A172 (cell line): ENCODE measurements at places on chromosomes 12 and 14. TPM values are rescaled to one million over a fixed set of nuclear protein-coding genes. Genes with fewer than 3 reads are reported as not detected.

- DNase-seq: no peak
These were observed 17.9 kb upstream of the AQP2 start for GRCh38 chr12:49932533-49933130.

DNA sequence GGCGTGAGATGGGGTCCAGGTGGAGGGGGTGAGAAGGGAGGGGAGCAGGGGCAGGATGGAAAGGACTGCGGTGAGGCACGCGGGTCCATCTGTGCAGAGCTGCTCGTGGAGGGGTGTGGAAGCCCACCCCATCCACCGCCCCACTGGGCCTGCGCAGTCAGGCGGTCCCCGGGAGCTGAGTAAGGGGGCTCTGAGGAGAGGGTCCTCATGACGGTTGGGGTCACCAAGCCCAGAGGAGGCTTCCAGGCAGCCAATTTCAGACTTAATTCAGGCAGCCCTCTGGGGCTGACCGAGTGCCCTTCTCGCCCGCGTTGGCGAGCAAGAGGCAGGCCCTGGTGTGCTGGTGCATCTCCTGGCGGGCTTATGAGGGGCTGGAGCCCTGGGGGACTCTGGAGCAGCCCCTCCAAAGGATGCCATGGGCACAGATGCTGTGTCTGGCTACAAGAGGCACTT, 115.5 kb downstream of the KIF26A start:
- DNase-seq: no peak

- peak; percentile 74 for DNase-seq
These were observed 90.5 kb upstream of the TMPO start for GRCh38 chr12:98424726-98425401.

Gene LRRC9
- total RNA-seq: not detected in 2 replicates

DNA sequence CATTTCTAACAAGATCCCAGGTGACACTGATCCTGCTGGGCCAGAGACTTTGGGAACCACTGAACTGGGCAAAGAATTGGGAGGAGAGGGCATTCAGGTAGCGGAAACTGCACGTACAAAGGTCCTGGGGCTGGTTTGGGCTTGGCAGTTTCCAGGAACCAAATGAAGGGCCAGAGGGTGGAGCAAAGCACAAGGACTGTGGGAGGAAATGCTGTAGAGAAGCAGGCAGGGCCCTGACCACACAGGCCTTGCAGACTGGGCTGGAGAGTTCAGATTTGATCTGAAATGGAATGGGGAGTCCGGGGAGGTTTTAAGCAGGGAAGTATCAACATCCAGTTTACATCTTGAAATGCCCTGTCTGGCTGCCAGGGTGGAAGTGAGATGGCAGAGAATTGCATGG, 195.1 kb downstream of the PHETA1 start:
- DNase-seq: no peak

DNA sequence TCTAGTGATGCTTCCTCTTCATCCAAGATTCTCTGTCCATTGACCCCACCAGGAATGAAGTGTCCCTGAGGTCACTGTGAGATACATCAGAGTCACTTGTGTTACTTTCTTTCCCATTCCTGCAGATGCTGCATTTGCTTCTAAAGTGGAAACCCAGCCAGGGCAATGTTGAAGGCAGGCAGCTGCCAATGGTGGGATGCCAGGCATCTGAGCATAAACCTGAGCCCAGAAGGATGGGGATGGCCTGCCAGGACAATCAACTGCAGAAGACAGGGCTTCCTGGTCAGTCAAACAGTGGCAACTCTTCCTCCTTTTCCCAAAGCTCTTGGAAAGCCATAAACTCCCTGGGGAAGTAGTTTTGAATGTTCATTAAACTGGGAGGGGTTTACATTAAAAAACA, 178.0 kb upstream of the TMEM132C start:
- DNase-seq: no peak

Gene ATF7
- 3.9 and 9.2 TPM in 2 replicates for total RNA-seq

DNA sequence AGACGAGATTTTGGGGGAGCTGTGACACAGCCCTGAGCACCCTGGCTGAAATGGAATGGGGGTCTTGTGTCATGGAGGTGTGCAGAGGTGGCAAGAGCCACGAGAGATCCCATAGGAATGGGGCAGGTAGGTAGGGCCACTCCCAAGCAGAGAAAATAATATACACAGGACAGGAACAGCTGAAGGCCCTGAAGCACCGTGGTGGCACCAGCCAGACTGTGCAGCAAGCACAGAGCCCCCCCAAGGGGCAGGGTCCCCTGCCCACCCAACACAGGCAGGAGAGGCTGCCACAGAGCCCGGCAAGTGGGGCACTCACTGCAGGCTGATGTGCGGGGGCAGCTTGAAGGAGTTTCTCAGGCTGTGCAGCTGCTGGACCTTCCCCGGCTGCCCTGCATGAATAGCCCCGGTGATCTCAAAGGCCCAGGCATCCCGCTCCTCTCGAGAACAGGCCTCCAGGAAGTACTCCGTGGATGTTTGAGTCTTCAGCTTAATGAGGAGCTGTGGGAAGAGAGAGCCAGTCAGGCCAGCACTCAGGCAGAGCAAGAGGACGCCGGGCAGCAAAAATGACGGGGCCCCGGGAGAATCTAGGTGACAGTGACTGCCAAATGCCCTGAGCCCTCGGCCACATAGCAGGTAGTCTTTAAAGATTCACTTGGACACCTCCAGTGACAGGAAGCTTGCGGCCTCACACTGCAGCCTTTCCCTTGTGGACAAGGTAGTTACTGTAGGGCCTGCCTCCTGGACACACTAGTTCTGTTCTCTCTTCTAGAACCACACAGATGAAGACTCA, 16.7 kb downstream of the PLEK2 start:
- DNase-seq: no peak

Gene RNASE7
- total RNA-seq: not detected in 2 replicates

DNA sequence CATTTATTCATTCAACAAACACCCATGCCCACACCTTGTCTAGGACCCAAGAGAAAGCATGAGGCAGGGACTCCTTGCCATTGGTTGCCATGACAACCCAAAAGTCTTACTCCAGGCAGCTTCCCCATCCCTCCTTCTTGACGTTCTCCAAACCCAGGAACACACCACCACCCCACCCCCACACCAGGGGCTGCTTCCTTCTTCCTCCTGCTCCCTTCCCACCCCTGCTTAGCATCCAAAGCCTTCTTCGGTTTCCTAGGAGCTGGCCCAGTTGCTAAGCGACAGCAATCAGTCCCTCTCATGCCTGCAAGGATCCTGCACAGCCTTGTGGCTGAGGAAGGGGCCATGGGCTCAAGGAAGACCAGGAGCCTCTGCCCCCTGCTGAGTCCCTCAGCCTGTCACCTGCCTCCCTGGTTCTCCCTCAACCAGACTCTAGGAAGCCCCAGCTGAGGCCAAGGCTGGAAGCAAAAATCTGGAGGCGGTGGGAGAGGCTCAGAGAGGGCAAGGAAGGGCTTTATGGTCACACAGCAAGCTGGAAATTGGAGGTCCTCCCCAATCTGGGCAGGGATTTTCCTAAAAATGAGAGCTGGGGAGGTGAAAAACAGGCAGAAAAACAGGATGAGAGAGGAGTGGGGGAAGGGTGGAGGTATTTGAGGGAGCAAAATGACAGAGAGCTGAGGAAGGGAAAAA, 15.4 kb downstream of the RASAL1 start:
- no peak for DNase-seq
